ENCODE measurements at places on chromosomes 1 and 21. TPM values are rescaled to one million over a fixed set of nuclear protein-coding genes. Genes with fewer than 3 reads are reported as not detected.

Gene SELE
- total RNA-seq, result 17.9 TPM

Gene DTL
- total RNA-seq, result 0.16 TPM

Gene TSACC
- 0.64 TPM for total RNA-seq

Gene KLF17
- not detected for total RNA-seq

Gene RAP1GAP
- total RNA-seq, result 0.26 TPM

Gene CELA3B
- 0.90 TPM for total RNA-seq

Gene TTLL7
- total RNA-seq, result 8.8 TPM

Gene SYT14
- total RNA-seq, result not detected

Gene NME7
- total RNA-seq, result 10.8 TPM

Gene GJA8
- not detected for total RNA-seq

Gene NBL1
- total RNA-seq, result 126 TPM

Gene LCE1C
- not detected for total RNA-seq

DNA sequence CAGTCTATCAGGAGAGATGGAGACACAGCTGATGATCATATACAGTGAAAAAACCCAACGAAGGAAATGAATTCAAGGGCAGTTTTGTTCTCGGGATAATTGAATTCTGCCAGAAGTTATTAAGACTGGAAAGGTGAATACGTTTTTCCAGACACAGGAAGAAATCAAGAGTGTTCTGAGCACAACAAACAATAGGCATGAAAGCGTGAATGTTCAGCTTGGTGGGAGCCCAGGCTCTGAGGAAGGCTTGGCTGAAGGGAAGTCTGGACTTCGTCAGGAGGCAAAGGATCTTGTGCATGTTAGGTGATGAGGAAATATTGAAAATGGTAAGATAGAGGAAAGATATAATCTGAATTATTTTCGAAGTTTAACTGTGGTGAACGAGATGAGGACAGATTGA lies 50.4 kb downstream of the CYYR1 start:
- DNase-seq, result no peak

DNA sequence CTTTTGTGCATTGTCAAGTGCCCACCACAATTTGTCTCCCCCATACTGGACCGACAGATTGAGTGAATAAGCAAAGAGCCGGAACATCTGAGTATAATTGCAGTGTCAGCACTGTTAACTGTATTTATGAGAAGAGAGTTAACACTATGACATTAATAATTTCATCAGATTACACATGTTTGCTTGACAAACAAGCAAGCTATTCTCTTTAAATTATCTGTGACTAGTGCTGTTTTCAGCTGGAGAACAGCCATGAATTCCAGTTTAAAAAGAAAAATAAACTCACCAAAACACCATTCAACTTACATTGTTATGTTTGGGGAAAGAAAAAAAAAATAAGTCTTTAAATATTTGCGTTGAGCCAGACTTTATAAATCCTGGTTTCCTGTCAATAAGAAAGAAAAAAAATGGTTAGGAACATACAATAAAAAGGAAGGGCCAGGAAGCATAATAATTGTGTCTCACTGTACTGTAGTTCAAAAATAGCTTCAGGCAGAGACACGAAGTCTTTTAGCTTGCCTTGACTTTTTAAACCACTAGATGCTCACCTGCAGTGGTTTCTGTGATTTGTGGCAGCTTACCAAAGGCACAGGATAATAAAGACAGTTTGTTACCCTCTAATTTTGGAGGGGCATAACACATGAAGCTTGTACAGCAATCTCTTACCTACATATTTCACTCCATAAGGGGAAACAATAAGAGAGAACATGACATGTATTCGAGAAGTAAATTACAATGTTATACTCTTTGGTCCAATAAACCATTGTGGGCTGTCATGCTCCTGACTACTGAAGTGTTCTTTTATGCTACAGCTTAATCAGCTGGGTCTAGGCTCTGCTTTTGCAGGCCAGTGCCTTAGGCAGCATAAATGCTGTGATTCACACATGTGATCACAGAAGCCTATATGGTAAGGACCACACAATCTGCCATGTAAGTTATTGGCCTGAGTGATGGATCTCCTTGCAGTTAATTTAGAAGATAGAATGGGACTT lies 302.0 kb upstream of the ADGRL2 start:
- DNase-seq, result no peak

DNA sequence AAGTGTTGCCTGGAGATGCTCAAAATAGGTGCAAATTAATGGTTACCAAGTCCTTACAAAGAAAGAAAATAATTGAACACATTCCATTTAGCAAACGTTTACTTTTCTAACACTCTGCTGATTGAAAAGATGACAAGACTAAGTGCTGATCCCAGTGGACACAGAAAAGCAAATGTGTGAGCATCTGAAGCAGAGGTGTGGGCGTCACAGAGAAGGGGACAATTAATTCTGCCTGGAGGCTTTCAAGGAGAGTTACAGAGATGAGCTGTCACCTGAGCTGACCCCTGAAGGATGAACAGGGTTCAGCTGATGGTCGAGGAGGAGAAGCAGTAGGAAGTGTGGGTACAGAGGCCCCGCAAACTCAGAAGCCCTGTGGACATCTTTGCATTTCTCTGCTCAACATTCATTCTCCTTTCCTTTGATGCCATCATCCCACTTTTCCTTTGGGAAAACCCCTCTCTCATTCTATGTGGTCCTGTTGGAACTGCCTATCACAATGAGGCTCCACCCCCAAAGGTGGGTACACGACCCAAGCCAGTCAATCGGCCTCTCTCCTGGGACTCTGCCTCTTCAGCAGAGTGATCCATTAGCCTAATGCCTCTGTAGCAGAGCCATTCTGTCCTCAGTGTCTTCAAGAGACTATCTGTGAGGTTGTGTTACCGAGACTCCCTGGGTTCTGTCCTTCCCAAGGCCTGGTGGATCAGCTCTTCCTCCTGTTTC lies 17.2 kb upstream of the PLA2G2E start:
- DNase-seq, result no peak

- DNase-seq, result no peak
Observed at GRCh38 chr1:5312293-5312674, 657.9 kb downstream of the AJAP1 start.

- no peak for DNase-seq
Observed at GRCh38 chr1:21931171-21932093, 5.7 kb downstream of the HSPG2 start.

- no peak for DNase-seq
Observed at GRCh38 chr1:9767964-9768668, 55.6 kb downstream of the CLSTN1 start.

DNA sequence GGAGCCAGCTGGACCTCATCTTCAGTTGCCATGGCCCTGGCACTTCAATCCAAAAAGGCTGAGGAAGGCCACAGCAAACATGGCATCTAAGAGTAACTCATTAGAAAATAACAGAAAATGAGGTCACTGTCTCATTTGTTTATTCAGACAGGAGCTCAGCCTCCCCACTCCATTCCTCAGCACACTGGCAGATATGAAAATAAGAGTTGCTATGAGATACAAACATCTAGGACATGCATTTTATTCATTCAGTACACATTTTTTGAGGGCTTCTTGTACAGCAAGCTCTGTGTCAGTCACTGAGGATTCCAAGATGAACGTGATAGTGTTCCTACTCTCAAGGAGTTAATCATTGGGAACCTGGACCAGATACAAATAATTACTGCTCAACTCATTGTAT lies 32.7 kb upstream of the TMEM125 start:
- no peak for DNase-seq

DNA sequence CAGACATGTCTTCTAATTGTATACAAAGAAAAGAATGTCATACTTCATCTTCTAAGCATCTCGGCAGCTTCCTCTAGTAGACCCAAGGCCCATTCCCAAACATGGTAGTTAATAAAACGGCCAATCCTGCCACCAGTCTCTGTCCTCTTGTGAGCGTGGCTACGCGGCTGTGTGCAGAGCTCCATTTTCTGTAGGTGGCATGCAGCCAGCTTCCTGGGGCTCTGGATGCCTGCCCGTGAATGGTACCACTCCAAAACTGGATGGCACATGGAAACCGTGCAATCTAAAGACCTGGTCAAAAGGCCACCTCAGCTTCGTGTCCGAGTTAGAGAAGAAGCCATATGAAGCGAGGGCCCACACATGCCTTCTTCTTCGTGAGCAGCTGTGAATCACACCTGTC lies 110.7 kb downstream of the SIPA1L2 start:
- no peak for DNase-seq

DNA sequence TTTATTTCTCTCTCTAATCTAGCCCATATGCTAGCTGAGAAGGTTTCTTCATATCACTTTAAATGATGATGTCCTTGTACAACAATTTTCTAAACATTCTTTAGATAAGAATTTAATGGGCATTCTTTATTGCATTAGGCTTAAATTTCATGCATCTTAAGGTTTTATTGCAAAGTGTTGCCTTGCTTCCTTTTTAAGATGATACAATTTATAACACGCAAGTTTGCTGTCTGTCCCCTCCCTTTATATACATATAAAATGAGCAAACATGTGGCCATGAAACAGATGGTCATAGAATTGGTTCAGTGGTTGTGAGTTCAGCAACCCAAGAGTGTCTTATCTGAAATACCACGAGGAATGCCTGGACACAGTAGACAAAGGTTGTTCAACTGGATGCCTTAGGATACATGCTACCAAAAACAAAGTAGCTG lies 12.1 kb downstream of the NBPF3 start:
- no peak for DNase-seq

DNA sequence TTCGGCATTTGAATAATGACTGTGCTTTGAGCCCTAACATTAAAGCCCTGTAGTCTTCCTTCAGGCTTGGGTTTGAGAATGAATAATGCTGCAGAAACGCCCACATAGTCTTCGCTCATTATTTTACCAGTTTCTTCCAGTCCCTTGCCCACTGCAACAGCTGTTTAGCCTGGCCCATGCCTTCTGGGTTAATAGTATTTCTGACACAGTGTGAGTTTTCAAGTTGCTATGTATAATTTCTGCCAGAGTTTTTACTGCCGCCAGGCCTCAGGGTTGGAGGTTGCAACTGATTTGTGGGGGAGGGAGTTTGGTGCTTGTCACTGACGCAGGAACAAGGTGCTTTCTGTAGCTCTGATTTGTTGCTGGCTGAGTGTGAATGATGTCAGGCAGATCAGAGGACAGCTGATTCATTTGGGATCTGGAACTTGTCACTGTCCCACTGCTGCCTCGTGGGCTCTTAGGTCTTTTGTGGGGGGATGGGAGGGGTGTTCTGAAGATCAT lies 109.8 kb downstream of the MAST2 start:
- no peak for DNase-seq

DNA sequence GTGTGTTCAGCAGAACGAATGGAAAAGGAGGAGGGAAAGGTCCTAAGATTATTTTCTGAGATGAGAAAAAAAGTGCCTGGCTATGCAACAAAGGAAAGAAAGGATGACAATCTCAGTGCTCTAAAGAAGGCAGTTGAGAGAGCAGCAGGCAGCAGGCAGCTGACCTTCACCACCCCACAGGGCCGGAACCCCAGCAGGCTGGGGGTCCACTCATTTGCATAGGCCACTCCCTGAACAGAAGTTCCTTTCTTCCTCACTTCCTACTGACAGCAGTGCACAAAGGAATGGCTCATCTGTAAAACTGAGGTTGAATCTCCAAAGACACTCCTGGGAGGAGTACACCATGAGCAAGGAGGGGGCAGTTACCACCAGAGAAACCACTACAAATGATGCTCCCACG lies 41.4 kb upstream of the TNR start:
- no peak for DNase-seq

GRCh38 chr1:209473025-209473424 lies 110.5 kb upstream of the CAMK1G start:
- DNase-seq, result no peak

- DNase-seq, result no peak
Observed at GRCh38 chr1:240199758-240200645, 108.3 kb downstream of the FMN2 start.

DNA sequence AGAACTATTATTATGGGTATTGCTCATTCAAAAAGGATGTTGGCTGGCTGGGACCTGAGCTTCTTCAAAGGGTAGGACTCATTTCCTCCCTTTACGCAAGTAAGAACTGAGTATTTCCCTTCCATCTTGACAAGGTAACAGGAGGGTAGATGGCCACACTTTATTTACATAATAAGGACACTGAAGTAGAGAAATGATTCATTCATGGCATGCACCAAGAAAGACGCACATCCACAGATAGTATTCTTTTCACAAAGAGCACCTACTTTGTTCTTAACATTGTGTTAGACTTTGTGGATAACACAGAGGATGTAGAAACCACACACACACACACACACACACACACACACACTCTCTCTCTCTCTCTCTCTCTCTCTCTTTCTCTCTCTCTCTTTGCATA lies 82.9 kb downstream of the FAM78B start:
- no peak for DNase-seq

GRCh38 chr1:2492091-2492490 lies 16.0 kb downstream of the PLCH2 start:
- no peak for DNase-seq

DNA sequence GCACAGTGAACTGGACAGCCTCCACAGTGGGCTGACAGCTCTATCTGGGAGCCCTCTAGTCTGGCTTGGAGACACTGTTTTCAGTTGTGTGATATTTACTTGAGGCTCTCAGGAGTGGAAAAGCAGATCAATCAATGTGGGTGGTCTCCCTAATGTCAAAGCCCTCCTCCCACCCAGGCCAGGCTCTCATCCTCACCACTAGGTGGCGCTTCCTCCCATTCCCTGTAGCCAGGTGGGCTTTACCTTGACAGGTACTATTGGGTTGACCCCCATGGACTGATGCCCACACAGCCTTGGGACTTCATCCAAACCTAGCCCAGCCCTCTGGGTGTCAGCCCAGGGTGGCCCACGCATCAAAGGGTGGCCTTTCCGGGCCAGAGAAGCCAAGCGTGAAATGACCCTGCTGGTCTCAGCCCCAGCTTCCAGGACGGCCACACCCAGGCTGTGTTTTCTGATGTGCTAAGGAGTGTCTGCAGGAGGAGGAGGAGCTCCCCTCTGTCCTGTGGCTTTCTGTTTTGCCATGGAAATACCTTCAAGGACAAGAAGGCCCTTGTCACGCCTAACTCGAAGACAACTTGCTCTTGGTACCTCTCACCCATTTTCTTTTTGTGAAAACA lies 54.0 kb downstream of the CLIC6 start:
- no peak for DNase-seq

GRCh38 chr1:235240960-235241359 lies 79.9 kb upstream of the RBM34 start:
- DNase-seq, result no peak

GRCh38 chr1:13769212-13769611 lies 69.2 kb downstream of the PRDM2 start:
- no peak for DNase-seq

GRCh38 chr1:219076326-219076937 lies 97.2 kb upstream of the LYPLAL1 start:
- no peak for DNase-seq
